ENCODE measurements at places on chromosomes 2 and 18.
A peak's percentile ranks its signal among the peaks of the same experiment; 100 is the strongest.

GRCh38 chr2:200615247-200615646 is 29.4 kb downstream of the AOX1 start:
- DNase-seq: peak; percentile 89

DNA sequence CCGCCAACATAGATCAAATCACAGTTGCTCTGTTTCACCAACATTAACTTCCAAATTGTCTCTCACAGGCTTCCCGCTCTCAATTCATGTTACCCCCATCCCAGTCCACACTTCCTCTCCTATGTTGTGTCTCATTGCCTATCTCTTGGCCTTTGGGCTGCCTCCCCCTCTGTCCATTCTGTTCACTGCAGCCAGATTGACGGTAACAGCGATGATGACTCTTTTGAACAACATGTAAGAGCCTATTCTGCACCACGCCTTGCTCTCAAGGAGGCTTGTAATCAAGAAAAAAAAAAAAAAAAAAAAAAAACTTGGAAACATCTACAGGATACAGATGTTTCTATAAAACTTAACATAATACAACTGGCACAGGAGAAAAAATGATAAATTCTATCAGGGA is 77.3 kb upstream of the RMDN2 start:
- no peak for DNase-seq

DNA sequence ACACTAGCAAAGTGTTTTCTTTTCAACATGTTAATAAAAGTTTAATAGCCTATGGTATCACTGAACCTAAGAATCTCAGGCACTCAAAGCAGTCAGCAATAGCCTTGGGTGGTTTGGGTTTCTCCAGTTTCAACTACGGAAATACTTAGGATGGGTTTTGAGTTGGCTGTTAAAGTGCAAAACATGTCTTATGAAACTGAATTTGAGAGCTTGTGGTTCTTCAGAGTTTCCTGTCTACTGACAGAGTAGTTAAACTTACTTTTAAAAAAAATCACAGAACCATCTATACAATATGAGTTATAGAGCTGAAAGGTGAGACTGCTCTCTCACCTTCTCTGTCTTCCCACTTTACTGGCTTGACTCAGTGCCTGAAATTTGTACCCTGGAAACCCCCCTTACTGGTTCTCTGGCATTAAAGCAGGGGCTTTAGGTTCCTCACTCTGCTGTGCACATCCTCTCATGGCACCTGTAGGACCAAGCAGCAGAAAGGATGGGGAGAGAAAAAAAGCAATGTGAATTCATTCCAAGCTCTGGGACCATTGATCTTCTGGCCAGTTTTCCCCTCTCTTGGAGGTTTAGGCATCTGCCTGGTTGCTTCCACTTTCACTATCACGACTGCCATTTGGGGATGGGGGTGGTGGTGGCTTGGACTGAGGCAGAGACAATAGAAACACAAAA is 18.1 kb downstream of the CCDC141 start:
- peak; percentile 91 for DNase-seq

GRCh38 chr2:54081574-54081973 is 33.8 kb upstream of the ACYP2 start:
- DNase-seq: no peak

DNA sequence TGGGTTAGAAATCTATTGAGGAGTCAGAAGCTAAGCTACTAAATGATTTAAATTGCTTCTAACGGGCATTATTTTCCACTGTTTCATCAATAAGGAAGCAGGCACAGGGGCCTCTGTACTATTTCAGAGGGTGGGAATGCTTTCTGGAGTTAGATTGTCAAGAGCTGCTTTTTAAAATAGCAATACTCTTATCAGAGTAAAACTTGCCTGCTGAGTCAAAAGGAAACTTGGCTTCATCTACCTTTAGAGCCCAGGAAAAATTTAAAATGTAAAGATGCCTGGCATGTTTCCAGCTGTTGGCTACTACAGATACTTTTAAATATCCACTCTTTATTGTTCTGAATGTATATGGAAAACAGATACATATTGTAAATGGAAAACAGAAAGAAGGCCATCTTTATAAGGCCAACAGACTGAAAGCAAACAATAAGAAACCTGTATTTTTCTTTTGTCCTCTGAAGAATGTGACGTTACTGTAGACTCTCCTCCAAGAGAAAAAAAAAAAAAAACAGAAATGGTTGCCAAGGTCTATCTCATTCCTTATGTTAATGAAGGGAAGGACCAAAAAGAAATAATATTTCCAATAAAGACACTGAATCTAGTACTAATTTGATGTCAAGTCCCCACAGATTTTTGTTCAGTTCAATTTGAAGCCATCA is 79.1 kb downstream of the FIGN start:
- DNase-seq: no peak

DNA sequence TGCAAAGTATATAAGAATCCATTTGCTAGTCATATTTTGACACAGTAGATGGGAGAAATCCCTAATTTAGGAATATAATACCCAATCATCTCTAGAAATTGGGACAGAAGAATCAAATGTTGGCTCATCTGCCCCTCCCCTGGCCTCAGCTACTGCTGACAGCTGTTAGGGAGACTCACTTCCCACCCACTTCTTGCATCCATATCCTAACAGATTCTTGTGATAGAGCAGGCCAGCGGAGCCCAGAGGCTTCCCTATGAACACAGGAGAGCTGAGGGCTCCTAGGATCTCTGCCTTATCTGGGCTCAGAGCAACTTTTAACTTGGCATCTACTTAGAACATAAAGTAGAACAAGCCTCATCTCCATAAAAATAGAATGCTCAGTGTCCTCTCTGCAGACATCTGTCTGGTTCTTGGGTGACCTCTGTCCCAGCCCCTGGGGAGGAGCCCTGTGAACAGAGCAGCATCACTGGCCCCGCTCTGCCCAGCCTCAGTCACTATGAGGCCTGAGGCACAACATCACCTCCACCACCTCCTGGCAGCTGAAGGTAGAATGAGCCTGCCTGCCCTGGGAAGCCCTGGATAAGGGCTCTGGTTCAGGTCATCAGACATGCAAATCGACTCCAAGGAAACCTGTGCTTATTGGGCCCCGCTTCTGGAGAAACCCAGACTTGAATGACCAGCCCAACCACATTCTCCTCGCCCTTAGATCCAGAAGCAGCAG is 229.7 kb downstream of the ANKRD36B start:
- no peak for DNase-seq

- DNase-seq: no peak
These were observed 122.0 kb upstream of the MGAT5 start for GRCh38 chr2:134131681-134132489.

DNA sequence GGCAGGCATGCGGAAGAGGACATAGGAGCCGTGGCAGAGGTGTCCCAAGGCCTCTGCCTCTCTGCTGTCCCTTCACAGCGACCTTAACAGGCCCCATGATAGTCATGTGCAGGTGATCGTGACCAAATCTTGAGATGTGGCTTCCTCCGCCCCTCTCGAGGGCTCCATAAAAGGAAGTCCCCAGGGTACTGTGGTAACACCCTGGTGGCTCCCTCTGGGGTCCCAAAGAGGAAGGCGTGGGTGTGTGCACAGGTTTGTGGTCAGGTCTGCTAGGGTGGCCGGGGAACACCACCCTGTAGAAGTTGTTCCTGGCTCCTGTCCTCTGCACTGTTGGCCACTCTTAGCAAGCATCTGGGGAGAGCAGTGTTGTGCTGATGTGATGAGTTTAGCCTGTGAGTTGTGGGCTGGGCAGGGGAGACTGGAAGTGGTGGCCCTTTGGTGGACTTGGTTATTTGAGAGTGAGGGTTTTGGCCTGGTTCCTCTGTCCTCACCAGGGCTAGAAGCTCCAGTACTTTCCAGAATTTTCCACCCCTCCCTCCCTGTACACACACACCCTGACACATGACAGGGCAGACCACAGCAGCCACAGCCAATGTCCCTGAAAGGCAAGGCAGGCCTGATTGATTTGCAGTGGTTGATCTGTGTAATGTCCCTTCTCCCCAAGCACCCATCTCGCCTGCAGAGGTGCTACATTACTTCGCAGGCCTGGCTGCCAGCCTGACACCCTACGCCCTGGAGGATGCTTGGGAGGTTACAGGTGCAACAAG is 68.9 kb upstream of the BOD1L2 start:
- no peak for DNase-seq

- DNase-seq: no peak
These were observed at the start of gene GTF2A1L for GRCh38 chr2:48617618-48618017. Gene GTF2A1L (plus strand): TSS chr2:48617856. CDS start chr2:48617875, 19 bp downstream.

DNA sequence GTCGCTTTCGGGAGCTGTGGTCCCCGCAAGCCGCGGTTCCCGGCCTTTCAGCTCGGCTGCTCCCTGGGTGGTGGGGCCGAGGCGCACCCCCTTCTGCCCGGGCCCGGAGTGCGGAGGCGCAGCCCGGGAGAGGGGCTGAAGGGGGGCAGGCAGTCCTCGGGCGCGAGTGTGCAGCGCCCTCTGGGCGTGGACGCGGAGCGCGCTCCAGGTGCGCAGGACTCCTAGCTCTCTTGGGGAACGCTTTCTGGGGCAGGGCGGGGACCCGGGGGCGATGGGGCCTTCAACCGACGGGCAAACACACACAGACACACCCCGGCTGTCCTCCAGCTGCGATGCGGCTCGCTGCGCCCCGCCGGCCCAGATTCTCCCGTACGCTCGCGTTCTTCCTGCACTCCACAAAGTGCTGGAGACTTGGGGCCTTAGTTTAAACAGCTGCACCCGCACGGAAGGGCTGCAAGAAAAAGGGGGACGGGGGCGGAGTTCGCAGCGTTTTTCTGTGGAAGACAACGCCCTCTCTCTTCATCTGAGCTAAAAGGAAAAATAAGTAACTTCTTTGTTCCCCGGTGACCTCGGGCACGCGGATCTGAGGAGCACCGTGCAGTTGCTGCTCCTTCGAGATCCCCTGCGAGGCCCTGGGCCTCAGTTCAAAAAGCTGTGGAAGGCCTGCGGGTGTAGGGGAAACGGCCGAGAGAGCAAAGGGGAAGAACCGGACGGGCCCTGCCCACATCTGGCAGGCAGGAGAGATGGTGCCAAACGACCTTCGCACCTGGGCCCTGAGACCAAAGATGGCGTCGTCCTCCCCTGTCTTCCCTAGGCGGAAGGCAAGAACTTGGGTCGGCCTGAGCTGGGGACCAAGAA is 593 bp upstream of the SDC1 start:
- DNase-seq: peak; percentile 56

- DNase-seq: peak; percentile 10
These were observed 27.0 kb downstream of the SKA1 start for GRCh38 chr18:50401888-50402287.

DNA sequence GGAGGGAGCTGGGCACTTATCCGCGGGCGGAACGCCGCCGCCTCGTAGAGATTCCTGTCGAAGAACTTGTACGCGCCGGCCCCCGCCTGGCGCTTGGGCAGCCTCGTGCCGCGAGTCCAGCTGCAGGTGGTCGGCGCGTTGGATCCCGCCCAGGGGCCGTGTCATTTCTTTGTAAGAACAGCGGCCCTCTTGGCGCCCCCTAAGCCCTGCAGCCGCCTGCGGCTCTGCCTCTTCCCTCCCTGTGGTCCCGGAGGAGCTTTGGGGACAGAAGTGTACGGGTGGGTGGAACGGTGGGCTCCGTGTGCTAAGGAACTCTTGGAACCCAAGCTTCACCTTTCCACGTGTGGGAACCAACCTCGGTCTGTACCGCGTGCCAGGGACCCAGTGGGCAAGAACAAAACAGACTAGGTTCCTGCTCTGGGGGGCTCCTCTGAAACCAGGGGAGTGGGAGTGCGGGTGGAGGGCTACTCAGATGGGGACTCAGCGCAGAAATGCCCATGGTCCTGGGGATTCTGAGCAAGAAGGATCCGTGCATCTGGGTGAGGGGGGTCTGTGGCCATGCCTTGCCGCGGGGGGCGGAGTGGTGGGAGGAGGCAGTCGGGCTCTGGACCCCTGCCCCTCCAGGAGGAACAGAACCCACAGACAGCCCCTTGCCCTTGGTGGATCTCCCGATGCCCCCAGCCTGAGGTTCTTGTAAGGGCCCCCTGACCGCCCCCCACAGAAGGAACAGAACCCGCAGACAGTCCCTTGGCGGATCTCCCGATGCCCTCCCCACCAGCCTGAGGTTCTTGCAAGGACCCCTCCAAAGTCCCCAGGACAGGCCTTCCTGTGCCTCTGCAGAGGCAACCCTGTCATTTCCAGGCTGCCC is 1.5 kb downstream of the GPC1 start:
- peak; percentile 41 for DNase-seq

Data from EH (cell line).